ENCODE measurements at places on chromosomes 1 and 21. TPM values are rescaled to one million over a fixed set of nuclear protein-coding genes. Genes with fewer than 3 reads are reported as not detected.

Gene TNFRSF9
- total RNA-seq: 0.96 TPM

Gene ACKR1
- total RNA-seq: 0.10 TPM

Gene CFAP57
- 0.10 TPM for total RNA-seq

Gene TSACC
- total RNA-seq: not detected

Gene S100A16
- 678 TPM for total RNA-seq

Gene PDPN
- 0.33 TPM for total RNA-seq

Gene POU3F1
- not detected for total RNA-seq

Gene CRYBG2
- total RNA-seq: not detected

Gene KRTAP13-2
- not detected for total RNA-seq
